ENCODE measurements at places on chromosomes 2 and 18.

DNA sequence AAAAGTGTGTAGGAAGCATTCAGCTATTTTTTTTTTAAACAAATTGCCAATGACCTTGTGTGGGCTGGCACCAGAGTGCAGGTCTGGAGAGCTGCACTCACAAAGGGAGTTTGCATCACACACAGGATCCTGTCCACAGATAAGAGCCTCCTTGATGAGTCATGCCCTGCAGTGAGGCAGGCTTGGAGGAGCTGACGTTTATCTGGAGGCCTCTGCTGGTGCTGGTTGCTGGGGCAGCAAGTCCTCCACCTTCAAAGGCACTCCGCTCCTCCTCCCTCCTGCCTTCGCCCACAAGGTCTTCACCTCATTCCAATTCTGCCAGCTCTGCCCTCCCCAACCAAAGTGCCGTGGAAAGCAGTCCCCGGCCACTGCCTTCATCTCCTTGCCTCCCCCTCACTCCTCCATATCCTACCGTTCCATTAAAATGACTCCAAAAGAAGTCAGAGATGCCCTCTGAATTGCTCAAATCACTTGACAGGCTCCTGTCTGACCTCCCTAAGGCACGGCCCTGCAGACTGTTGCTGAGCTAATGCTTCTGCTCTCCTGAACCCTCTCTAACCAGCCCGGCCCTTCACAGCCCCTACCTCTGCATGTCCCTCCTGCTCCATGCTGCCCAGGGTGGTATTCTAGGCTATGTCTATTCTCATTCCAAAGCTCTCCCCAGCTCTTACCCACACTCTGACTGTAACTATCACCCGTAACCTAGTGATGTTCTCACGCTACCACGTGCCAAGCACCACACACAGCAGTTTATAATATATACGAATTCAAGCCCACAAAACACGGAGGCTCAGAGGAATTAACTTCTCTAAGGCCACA is 30.9 kb downstream of the LONRF2 start:
- DNase-seq, result peak; percentile 96

DNA sequence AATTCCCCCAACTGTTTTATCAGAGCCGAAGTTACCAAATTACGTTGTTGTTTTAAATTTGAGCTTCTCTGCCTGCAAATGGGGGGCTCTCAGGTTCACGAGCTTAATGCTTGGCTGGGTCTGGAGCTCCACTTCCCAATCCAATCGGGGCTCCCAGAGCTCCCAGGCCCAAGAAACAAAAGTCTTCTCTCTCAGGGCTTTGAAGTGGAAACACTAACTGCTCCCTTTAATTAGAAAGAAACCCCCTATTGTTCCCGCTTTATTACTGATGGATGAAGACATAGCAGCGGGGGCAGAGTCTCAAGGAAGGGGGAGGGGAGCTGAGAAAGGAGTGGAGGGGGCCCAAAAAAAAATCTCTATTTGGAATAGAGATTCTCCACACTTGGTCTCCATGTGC is 15.6 kb upstream of the PKDCC start:
- DNase-seq, result no peak

GRCh38 chr2:854460-854859 is 96.2 kb upstream of the SNTG2 start:
- peak; percentile 3 for DNase-seq

- peak; percentile 62 for DNase-seq
These were observed 201.9 kb downstream of the CLIP4 start for GRCh38 chr2:29317077-29317517.

Measured in fibroblast of skin of right quadriceps (primary cell).